AG04450 (cell line): ENCODE measurements at places on chromosomes 6 and 20.

DNA sequence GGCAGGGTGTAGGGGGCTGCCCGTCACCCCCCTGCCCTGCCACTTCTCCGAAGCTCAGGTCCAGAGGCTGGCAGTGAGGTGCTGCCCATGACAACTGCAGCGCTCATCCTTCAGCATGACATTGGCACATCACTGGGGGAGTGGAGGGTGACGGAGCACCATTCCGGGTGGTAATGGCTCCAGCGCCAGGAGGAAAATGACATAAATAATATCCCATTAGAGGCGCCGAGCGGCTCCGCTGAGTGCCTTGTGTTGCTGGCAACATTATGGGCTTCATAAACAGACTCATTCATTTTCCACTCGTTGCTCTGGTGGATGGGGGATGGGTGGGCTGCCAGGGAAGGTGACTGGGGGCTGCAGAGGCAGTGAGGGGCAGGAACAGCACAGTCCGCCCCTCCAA lies 56.9 kb upstream of the CTNNBL1 start:
- no peak for DNase-seq

DNA sequence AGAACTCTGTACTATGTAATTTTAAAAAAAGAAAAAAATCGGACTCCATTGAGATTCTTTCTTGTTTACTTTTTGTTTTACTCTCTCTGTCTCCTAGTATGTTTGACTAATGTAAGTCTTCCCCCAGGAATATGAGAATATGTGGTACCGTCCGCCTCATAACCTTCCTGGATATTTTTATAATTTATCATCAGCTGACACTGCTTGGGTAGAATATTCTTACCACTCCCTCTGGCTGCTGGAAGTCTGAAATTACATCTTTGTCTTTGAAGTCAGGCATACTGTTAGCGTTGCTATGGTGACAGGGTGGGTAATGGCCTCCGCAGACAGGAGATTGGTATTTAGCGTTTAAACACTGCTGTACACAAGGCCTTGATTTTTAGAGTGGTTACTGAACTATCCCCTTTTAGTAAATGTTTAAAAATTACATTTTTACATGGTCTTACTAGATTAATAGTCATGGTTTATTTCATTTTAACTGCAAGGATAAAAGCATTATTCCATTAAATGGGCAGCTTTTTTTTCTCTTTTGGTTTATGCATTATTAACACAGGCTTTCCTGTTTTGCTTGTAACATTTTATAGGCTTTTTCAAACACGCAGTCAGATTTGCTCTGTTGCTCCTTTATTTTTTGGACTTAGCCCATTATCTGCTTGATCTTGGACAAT lies 176.4 kb downstream of the ARID1B start:
- DNase-seq: peak; percentile 92

GRCh38 chr6:136736281-136736960 lies 55.9 kb downstream of the MAP3K5 start:
- DNase-seq: no peak

DNA sequence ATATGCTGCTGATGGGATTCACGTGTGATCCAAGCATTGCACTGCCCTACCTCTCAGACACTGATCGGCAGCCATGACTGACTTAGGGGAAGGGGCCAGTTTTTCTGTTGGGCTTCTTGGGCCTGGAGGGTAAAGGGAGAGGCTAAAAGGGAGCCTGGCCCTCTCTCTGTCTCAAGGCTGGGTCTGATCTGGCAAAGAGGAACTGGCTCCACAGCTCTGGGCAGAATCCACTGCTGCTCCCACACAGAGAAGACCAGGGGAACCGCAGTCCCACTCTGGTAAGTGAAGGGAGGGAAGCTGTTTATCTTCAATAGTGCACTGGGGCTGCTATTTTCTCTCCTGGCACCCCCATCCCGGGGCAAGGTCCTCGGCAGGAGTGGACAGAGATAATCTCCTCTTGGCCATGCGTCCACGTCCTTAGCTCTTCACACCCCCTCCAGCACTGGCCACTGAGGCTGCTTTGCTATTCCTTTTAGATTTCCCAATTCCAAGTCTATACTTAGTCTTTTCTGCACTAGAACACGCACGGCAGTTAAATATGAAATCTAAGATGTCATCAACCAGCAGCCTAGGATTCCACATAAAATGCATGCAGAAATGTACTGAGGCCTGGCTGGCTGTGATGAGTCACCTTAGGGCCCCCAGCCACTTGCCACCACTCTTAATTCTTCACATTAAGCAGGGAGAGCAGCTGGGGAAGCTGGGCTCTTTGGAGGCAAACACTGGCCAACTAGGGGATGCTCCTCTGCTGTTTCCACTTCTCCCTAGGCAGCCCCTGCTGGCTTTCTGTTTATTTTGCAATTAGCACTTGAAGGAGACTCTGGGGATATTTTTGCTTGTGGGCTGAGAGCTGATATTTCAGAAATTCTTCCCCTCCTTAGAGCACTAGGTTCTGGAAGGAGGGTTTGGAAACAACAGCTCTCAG lies 87.8 kb upstream of the ARMC2 start:
- DNase-seq: no peak

DNA sequence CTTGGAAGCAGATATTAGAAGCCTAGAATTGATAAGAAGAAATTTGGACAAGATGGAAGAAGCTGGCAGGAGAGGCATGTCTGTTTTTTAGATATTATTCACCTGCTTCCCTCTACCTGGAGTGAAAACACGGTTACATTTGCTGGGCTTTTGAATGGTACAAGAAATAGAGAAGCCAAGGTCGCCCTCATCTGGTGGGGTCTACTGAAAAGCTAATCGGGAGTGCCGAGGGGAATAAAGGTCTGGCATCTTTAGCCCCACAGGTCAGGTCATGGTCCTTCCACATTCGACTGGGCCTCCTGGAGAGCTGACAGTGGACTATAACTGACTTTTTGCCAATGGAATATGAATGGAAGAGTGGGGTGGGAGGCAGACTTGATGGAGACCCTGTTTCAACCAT lies 4.6 kb upstream of the C2 start:
- DNase-seq: no peak

GRCh38 chr6:95249175-95249574 lies 328.2 kb upstream of the MANEA start:
- DNase-seq: peak; percentile 6

GRCh38 chr6:113664909-113665308 lies 192.2 kb upstream of the MARCKS start:
- DNase-seq: no peak

- no peak for DNase-seq
These were observed 6.0 kb upstream of the ZBTB22 start for GRCh38 chr6:33323623-33323948.

DNA sequence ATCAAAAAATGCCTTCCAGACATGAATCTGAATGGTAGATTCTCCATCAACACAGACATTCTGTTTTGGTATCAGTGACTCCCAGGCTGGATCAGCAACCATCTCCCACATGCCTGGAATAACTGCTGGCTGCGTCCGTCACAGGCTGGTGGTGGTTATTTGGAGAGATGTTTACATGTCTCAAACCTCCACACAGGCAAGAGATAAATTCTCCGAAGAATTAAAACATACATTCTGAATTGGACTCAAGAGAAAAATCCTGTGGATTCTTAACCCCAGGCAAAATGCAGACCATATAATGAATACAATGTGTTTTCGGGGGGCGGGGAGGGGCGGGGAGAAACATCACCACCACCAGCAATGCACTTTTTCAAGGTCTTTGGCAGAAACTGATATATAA lies 108.2 kb downstream of the THBS2 start:
- no peak for DNase-seq

GRCh38 chr6:21182589-21182988 lies 411.0 kb upstream of the SOX4 start:
- DNase-seq: no peak

DNA sequence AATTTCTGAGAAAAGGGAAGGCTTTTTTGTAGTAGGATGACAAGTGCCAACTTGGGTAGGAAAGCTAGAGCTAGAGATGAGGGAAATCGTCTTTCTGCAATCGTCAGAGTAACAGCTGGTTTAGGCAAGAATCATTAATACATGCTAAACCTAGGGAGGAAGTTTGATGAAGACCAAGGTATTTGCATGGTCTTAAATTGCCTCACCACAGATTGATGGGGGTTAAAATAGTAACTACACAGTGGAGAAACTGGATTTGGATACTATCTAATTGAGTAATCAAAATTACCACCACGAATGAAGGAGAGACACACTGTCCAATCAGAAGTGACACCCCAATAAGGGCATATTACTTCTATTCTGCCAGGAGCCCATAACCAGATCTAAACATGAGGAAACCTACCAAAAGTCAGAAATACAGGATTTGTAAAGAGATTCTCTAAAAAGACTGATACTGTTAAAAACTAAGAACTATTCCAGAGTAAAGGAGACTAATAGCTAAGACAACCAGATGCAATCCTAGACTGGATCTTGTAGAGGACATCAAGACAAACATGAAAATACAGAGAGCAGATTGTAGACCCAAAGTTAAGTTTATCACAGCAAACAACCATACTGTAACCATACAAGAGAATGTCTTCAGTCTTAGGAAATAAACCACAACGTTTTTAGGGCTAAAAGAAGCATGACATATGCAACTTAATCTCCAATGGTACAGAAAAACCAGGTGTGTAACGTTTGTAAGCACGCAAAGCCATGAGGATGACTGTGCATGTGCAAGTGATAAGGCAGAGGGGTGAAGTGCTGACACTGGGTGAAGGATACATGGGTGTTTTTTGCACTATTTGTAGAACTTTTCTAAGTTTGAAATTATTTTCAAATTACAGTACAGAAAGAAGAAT lies 21.8 kb downstream of the SNX5 start:
- no peak for DNase-seq

GRCh38 chr20:23995905-23996666 lies 7.5 kb upstream of the GGTLC1 start:
- DNase-seq: no peak

DNA sequence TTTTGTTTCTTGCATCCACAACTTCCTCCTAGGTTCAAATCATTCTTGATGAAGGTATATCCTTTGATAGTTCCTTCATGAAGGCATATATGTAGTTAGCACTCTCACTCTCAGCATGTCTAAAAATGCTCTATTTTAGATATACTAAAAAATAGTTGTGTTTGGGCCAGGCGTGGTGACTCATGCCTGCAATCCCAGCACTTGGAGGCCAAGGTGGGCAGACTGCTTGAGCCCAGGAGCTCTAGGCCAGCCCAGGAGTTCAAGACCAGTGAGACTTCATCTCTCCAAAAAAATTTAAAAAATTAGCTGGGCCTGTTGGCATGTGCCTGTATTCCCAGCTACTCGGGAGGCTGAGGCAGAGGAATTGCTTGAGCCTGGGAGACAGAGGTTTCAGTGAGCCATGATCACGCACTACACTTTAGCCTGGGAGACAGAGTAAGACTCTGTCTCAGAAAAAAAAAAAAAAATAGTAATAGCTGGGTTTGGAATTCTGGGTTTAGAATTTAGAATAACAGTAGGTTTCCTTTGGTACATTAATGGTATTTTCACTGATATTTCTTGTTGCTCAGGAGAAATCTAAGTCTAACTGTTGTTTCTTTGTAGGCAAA lies 7.0 kb downstream of the SERAC1 start:
- DNase-seq: peak; percentile 16

DNA sequence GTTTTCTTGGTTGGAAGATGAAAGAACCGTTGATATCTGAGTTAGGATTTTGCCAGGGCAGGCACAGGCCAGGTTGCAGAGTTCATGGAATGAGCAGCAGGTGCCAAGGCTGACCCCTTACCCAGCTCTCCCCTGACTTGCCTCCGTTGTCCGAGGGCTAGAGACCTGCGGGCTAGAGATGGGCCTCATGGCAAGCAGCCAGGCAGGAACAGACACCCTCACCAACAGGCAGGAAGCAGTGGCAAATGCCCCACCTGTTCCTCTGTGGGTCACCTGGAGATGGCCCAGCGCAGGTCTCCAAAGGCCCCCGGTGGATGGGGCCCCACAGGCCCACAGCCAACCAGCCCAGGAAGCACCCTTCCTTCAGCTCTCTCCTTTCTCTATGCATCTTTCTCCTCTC lies 186.7 kb upstream of the PMEPA1 start:
- DNase-seq: no peak

DNA sequence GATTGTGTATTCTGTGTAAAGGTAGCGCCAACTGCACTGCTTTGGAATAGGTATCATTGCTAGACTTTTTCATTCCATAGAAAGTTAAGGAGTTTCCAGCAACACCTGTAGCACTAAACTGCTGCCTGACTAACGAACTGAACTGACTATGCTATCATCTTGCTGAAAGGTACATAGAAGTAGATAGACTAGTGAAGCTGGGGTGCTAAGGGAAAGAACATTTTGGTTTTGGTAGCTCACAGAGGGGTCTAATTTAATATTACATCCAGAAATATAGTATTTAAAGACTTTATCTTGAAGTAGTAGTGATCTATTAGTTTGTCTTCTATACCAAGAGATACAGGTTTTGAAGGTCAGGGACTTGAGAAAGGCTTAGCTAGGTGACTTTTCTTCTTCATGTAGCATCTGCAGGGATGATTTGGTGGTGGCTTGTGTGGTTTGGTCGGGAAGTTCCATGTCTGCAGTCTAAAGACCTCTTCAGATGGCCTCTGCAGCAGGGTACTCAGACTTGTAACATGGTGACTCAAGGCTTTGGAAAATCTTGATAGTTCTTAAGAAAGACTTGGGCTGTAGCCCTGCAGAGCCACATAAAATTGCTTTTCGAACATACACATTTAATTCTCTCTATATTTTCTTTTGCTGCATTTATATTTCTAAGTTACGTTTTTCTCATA lies 10.2 kb downstream of the SENP6 start:
- no peak for DNase-seq

DNA sequence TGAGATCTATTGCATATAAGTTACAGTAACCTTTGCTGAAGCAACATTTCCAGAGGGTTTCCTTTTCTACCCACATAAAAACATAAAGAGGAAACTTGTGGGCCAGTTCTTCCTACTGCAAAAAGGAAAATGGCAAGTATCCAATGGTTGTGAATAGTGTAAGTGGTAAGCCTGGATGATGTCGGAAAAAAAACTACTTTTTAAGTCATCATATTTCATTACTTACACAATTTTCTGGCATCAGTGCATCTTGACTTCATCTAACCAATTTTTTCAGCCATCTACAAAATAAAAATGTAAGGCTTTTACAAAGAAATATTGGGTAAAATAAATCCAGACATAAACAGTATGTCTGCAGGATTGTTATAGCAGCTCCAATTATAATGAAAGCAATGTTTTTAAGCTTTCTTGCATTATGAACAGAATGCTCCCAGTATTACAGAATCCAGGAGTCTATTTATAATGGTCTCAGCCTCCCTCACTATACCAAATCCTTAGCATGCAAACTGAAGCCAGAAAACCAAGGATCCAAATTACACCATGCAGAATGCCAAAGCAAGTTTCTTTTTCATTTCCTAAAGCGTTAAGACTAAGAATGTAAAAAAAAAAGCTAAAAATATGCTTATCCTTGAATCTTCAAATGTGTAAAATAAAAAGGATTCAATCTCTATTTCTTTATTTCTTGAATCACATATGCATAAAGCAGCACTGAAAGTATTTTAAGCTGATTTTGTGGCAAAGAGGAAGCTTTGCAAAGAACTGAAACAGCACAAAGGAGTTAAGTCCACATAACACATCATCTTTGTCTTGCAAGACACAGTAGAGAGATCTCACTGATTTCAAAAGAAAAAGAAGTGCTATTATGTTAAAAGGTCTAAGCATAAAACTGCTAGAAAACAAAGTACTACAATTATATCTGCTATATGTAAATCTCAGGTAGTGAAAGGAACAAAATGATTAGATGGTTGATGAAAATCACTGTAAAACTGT lies 126.8 kb upstream of the HMGCLL1 start:
- DNase-seq: no peak
